ENCODE measurements at places on chromosomes 11 and 22.

- no peak for ATAC-seq
Observed at GRCh38 chr22:23193882-23194281, 13.6 kb downstream of the BCR start.

- ATAC-seq, result no peak
Observed at GRCh38 chr22:43085658-43086606, 3.3 kb downstream of the TTLL1 start.

GRCh38 chr11:45319077-45319476, 32.9 kb upstream of the SYT13 start:
- peak; percentile 95 for ATAC-seq

- ATAC-seq, result no peak
Observed at GRCh38 chr11:4979036-4979435, 15.6 kb upstream of the OR51L1 start.

- no peak for ATAC-seq
Observed at GRCh38 chr11:119476038-119476437, 53.1 kb upstream of the THY1 start.

DNA sequence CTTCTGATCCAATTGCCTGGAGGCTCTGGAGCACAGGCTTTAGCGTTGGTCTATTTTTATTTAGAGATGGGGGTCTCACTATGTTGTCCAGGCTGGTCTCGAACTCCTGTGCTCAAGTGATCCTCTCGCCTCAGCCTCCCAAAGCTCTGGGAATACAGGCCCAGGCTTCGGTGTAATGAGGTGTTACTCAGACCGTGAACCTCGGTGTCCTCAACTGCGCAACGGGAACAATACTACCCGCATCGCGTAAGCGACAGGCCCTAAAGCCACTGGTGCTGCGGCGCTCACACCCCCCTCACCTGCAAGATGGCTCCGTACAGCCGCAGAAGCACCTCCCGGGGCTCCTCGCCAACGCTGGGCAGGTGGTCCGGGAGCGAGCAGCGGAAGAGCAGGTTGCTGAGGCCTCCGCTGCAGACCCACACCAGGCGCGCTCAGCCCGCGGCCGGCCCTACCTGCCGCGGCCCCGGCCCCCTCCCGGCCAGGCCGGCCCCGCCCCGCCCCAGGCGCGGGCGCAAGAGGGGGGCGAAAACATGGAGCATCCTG, 628 bp downstream of the CHKB start:
- peak; percentile 1 for ATAC-seq

DNA sequence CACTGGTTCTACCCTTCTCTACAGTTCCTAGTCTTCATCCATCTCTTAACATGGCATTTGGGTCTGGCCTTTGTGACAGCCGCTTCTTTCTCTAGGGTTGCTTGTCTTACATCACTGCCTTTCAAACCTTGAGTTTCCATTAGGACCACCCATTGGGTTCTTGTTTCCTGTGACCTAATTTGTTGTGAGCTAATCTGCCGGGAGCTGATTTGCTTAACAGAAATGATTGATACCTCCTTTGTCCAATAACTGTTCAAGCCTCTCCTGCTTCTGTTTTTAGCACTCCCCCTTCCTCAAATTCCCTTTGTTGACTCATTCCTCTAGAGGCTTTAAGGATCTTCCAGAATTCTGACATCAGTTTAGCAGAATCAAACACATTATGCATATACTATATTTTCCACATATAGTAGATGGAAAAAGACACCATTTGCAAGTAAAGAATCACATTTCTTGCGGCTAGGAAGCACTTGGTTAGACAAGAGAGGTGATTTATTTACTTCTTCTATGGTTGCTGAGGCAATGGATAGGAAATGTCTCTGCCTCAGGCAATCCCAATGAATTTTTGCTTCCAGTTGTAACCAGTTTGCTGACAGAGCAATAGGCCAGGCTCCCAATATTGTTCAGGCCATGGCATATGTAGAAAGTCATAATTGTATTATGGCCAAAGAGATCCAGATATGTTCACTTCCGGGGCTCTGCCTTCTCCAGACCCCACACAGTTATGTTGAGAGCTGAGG, 130.7 kb downstream of the SNX19 start:
- ATAC-seq, result no peak

GRCh38 chr11:61619471-61620226, 38.8 kb upstream of the SYT7 start:
- no peak for ATAC-seq

DNA sequence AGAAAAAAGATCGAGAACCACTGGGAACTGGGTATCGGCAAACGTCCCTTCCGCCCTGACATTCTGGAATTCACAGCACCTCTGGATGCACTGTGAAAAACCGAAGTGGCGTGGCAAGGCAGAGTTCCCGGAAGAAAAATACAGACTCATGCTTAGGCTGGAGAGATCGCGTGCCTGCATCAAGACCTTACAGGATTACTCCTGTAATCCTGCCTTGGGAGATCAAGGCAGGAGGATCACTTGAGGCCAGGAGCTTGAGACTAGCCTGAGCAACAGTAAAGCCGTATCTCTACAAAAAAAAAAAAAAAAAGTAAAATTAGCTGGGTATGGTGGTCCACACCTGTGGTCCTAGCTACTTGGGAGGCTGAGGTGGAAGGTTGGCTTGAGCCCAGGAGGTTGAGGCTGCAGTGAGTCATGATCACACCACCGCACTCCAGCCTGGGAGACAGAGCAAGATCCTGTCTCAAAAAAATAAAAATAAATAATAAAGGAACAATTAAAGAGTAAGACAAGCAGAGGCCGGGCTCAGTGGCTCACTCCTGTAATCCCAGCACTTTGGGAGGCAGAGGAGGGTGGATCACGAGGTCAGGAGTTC, 19.9 kb upstream of the TEF start:
- no peak for ATAC-seq

- ATAC-seq, result no peak
Observed at GRCh38 chr11:8756201-8756600, 73.6 kb downstream of the RPL27A start.

- peak; percentile 63 for ATAC-seq
Observed at GRCh38 chr11:66107600-66108510, 37.8 kb downstream of the PACS1 start.

GRCh38 chr22:45455621-45456020, 42.1 kb downstream of the RIBC2 start:
- no peak for ATAC-seq

GRCh38 chr11:2471804-2472096, 26.9 kb downstream of the KCNQ1 start:
- no peak for ATAC-seq

GRCh38 chr11:114847306-114847975, 169.1 kb downstream of the NXPE2 start:
- no peak for ATAC-seq

DNA sequence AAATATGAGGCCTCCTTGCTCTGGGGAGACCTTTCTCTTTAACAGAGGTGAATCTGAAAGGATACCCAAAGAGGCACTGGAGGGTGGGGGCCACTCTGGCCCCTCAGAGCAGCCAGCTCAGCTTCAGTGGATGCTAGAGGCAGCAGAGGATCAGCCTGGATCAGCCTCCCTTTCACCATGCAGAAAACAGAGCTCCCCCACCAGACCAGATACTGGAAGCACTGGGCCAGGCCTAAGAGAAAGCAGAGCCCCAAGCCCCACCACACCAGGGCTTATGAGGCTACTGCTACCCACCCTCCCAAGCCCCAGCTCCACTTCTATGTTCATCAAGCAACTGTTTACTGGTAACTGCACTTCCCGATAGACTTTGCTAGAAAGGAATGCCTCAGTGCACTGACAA, 4.0 kb upstream of the SLC43A3 start:
- ATAC-seq, result no peak

GRCh38 chr22:37068859-37069258, 17.3 kb downstream of the KCTD17 start:
- ATAC-seq, result no peak

GRCh38 chr11:83682611-83682973, 396.4 kb upstream of the CCDC90B start:
- ATAC-seq, result no peak

DNA sequence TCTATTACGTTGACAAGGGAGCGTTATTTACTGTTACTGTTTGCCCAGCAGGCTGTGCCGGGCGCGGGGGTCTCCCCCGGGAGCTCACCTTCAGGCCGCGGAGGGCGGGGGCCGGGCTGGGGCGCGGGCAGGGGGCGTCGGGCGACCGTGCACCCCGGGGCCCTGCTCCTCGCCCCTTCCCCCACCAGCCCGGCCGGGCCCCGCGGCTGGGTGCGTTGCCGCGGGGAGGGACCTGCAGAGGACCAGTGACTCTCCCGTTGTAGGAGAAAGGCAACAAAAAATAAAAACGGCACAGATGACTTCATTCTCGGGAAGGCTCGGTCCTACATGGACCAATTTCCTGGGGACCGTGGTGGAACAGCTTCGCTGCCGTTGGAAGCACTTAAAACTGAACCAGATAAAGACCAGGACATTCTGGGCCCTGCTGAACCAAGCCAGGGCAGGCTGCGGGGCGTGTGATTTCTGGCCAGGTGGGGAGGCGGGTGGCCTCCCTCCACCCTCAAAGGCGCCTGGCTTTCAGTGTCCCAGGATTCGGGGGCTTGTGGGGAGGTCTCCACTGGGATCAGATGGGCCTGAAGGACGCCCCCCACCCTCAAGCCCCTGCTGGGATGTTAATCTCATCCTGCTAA, 57.4 kb downstream of the IGLL1 start:
- no peak for ATAC-seq

DNA sequence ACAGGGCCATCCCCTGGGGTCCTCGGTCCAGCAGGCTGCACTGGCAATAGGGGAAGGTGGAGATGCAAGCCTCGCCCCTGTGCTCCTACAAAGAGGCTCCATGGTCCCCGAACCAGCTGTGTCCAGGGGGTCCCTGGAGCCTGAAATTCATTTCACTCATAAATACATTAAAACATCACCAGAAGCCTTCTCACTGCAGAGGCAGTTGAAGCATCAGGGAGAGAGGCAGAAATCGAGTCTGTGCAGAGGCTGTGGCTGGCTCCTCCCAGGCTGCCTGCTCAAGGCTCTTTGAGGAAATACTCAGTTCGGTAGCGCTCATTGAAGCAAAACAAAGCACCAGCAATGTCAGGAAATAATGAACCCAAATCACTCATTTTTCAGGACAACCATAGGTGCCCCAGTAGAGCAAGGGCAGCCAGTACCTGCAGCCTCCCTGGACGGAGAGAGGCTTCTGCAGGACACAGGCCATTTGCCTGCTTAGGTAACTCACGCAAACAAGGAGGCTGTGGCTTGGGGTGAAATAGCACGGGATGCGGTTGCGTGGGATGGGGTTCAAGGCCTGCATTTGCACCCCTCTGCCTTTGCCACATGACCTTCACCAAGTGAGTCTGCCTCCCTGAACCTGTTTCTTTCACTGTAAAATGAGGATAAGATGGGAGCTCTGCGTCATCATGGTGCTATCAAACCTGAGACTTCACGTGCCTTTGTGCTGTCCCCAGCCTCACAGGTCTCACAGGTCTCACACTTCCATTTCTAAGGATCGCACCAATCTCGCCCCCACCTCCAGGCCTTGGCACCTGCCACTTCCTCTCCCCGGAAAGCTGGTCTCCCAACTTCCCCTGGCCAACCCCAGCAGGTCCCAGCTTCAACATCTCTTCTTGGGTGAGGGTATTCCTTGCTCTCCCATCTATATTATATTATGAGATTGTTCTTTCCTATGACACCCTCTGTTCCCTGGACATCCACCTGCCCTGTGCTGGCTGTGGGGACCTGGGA, 84.3 kb upstream of the SHISAL1 start:
- no peak for ATAC-seq

DNA sequence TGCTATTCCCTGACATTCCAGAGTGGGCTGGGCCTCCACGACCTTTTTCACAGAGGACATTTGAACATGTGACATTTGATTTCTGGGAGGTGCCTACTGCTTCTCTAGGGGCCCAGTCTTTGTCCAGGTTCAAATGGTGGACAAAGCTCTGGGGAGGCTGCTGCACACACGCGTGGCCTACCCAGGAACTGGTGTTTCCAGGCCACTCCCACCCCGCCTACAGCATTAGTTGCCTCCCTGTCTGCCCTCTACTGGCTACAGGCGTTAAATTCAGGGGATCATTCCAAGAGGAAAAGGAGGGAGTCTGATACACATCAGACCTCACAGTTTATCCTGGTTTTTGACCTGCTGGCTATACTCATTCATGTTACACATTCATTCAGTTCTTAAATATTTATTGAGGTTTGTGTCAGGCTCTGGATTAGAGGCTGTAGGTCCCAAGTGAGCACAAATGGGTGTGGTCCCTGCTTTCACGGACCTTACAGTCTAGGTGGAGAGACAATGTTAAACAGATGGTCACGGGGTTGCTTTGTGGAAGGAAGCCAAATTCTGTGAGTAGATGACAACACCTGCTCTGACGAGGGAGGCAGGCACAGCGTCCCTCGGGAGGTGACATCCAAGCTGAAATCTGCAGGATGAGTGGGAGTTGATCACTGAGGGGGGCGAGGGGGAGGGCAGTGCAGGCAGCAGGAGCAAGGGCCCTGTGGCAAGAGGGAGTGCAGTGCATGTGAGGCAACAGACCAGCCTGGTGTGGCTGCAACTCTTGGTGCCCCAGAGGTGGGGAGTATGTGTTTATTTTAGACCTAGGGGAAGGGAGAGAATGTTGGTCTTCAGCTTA, 11.8 kb downstream of the TUB start:
- ATAC-seq, result peak; percentile 75

GRCh38 chr11:65182258-65183170, 786 bp downstream of the CAPN1 start:
- ATAC-seq, result peak; percentile 31

DNA sequence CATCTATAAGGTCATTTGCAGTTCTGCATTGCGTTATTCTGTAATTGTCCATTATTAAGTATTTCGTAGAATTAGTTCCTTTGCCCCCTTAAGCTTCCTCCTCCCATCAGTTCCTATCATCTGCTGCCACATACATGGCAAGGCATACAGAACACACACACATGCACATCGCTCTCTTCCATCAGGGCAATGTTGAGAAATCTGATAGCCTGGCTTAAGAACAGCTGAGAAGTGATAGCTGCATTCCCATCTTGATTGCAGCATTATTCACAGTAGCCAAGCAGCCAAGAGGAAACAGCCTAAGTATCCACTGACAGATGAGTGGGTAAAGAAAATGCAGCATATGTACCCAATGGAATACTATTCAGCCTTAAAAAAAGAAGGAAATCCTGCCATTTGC, 186.8 kb upstream of the CADM1 start:
- ATAC-seq, result no peak

GRCh38 chr11:117417856-117418255, 90.2 kb downstream of the CEP164 start:
- ATAC-seq, result no peak

GRCh38 chr22:47139013-47139789, 376.8 kb downstream of the TBC1D22A start:
- ATAC-seq, result no peak

GRCh38 chr22:39954584-39955055, 5.6 kb upstream of the TMA7B start:
- ATAC-seq, result peak; percentile 73

GRCh38 chr11:36376888-36377758, 81.0 kb downstream of the PRR5L start:
- ATAC-seq, result peak; percentile 86

GRCh38 chr11:45884596-45885185, 760 bp upstream of the MAPK8IP1 start:
- ATAC-seq, result no peak

Measured in activated T-helper 17 cell treated with anti-CD3 and anti-CD28 coated beads, Interleukin-2, amount 50 U/mL, for 72 hours (primary cell).